ENCODE measurements at places on chromosomes 12 and 14.

DNA sequence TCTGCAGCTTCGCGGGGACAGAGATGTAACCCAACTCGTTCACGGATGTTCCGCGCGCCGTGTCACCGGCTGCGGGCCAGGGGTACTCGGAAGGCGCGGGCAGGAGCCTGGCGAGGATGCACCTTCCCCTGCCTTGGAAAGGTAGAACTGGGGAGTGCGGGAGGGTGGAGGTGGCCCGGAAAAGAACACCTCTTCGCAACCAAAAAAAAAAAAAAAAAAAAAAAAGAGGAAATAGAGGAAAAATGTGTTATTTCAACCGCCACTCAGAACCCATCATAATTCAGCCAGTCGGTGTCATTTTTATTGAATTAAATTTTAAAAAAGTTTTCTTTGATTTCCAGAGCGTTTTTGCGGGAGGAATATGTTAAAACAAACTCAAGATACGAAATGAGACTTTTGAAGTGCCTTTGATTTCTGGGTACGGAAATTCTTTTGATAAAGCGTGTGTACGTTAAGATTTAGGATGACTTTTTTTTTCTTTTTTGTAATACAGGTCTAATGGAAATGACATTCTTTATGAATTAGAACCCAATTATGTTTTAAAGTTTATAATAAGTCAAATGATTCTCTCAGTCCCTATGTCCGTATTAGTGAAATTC lies 8.9 kb downstream of the CDKN1B start:
- no peak for DNase-seq

DNA sequence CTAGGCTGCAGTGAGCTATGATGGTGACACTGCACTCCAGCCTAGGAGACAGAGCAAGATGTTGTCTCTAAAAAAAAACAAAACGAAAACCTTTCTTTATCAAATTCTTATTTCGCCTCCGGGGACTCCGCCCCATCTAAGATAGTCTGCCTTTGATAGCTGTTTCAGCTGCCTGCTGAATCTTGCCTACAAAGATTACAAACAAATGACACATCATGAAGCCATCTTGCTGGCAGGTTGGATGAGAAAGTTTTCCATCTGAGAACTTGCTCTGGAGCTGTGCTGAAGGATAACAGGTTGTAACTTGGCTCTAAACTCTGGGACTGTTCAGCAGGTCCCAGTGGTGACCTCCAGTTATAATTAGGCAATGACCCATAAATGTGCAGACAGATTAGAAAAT lies 41.8 kb upstream of the AEBP2 start:
- no peak for DNase-seq

- no peak for DNase-seq
These were observed at the start of gene PNP for GRCh38 chr14:20469242-20469889. Gene PNP (plus strand): TSS chr14:20469406. CDS start chr14:20469525, 119 bp downstream.

- no peak for DNase-seq
These were observed 25.7 kb downstream of the NTN4 start for GRCh38 chr12:95764848-95765247.

DNA sequence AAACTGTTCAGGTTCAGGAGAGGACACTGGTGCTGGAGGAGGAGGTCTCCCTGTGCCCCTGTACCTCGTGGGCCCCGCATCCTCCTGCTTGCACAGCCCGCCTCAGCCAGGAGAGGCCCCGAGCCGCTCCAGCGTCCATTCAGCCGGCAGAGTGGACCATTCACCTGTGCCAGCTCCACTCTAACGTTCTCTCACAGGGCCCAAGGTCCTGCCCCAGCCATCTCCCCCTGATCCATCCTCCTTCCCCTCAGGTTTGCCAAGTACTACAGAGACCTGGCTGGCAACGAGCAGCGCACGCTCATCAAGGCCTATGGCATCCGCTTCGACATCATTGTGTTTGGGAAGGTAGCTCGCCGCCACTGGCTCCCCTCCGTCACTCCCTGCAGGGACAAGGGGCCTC lies 22.2 kb downstream of the P2RX4 start:
- no peak for DNase-seq

DNA sequence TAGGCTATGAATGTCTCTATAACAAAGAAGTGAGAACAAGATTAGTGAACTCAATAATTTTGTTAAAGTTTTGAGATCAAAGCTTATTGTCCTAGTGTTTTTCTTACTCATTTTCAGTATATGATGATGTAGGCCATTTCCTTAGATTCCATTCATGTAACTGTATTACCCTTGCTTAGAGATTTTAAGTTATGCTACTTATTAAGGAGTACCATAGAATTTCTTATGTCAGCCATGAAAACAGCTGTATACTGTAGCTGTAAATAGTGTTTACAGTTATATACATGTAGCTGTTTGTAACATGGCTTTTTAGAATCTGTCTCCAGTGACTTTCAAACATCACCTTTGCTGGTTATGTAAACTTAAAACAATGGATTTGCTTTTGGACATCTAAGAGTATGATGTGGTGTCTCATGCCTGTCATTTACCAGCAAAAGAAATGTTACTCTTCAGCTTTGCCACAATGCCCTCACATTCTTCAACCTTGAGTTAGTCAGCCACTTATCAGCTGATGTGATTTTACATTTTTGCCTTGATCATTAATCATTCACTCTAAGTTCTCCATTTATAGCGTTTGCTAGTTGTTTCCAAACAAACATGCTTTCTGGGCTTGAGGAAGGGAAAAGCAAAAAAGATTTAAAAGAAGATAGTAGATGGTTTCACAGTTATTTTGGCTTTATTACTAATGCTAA lies 55.5 kb downstream of the SLC16A7 start:
- no peak for DNase-seq

DNA sequence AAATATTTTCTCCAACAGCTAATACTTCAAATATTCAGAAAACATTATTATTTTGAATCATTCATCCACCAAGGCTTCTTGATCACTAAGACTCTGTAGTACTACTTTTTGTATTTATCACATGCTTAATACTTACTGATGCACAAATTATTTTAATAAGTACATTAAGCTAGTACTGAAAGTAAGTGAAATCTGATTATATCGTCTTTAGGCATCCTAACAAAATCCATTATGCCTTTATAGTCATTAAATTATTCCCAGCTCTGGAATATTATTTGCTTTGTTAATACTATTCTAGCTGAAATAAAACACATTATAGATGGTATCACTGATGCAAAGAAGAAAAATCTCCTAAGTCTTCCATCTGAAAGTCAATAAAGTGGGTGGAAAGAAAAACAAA lies 75.1 kb upstream of the TTC7B start:
- no peak for DNase-seq

GRCh38 chr12:89665556-89665955 lies 43.1 kb downstream of the ATP2B1 start:
- DNase-seq: no peak

DNA sequence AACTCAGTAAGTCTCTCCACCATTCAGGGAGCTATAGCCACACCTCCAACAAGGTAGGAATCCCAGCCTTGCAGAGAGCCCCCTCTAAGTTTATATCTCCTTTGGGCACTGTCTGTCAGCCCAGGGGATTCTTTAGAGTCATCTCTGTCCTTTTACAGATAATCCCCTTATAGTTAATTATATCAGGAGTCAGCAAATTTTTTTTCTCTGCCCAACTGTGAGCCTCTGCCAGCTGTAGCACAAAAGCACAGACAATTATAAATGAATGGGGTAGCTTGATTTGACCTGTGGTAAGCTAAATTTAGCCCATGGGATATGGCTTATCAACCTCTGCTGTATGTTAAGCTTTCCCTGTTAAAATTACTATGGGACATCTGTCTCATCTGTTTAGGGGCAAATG lies 8.3 kb downstream of the CEP128 start:
- no peak for DNase-seq

DNA sequence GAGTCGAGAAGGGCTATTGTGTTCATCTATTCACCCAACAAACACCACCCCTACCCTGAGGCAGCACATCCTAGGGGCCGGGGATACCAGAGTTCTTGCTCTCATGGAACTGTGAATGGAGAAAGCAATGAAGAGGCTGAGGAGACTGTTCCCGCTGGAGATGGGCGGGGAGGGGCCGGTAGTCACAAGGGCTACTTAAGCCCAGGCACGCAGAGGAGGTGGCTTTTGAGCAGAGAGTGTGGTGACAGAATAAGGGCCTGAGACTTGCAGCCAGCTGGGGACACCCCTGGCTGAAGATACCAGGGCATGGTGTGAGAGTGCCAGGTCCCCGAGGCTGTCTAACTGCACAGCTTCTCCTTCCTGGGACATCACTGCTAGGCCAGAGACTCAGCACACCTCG lies 114.1 kb upstream of the EVL start:
- no peak for DNase-seq

All from left renal pelvis (tissue), 4 donors.